ENCODE measurements at places on chromosomes 1 and 21.

- no peak for ATAC-seq
These were observed 101.6 kb upstream of the TARDBP start for GRCh38 chr1:10910681-10911489.

DNA sequence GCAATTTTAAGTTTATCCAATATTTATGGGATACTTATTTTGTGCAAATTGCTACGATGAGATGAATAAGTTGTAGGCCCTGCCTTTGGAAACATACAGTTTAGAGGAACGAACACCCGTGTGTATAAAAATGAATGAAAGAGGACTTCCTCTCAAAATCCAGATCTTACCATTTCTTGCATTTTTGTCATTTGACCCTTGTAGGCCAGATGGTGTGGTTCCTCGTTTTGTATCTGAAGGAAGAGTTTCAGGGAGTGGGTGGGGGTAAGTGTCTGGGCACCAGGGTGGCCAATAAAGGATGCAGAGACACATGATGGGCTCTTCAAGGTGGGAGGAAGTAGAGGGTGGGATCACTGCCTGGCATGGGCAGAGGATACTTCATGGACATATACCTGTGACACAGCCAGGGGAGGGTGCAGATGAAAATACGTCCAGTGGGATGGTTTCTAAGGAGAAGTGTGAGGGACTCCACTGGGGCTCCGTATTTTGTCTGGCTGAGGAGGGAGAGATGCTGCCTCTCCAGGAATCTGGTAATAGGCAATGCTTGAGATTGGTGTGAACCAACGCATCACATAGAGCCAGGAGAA is 14.4 kb downstream of the MAPKAPK2 start:
- ATAC-seq = no peak

GRCh38 chr21:41596241-41596925 is 88.4 kb upstream of the TMPRSS2 start:
- ATAC-seq = no peak

DNA sequence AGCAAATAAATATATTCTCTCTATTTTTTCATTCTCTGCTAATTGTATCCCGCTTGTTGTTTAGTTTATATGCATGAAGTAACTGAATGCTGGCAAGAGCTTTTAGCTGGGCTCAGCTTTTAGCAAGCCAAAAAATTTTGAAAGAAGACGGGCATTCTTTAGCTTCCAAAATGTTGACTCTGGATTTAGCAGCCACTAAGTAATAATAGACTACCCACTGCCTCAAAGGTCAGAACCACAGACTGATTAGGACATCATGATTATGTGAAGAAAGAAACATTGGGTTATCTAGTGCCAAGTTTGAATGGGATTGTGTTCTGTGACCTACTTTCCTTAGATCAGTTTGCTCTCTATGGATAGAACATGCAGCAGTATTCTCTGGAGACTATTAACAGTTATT is 80.3 kb upstream of the DPH5 start:
- no peak for ATAC-seq

DNA sequence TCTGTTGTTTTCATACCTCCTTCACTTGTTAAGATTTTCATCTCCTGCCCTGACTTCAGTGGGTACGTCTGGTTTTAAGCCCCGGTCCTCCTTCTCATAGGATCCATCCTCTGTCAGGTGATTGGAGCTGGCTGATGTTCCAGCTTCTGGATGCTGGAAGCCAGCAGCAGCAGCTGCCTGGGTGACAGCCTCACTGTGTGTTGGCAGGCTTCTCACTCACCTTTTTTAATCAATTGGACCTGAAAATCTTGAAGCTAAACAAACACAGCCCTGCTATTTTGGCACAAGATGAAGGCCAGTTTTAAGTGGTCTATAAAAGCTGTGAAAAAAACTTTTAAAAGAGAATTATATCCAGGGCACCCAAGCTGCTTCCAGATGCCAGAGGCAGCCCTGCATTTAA is 181.0 kb downstream of the DISC1 start:
- no peak for ATAC-seq

DNA sequence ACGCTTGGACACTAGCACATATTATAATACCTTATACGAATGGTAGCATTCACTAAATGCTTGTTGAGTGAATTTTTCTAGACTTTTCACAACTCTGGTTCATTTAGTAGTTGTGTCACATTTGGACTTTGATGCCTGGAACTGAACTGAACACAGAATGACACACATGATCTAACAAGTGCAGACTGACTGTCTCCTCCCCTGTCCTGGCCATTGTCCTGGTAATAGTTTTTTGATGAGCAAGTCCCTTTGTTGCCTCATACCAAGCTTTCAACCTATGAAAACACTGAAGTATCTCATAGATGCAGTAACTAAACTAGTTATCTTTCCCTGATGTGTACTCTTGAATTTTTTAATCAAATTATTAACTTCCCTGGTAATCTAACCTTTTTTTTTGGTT is 66.4 kb downstream of the LRRC8D start:
- no peak for ATAC-seq

GRCh38 chr1:101217148-101217547 is 19.7 kb upstream of the S1PR1 start:
- ATAC-seq = no peak

GRCh38 chr1:31805318-31805717 is 10.5 kb downstream of the SPOCD1 start:
- ATAC-seq = no peak

DNA sequence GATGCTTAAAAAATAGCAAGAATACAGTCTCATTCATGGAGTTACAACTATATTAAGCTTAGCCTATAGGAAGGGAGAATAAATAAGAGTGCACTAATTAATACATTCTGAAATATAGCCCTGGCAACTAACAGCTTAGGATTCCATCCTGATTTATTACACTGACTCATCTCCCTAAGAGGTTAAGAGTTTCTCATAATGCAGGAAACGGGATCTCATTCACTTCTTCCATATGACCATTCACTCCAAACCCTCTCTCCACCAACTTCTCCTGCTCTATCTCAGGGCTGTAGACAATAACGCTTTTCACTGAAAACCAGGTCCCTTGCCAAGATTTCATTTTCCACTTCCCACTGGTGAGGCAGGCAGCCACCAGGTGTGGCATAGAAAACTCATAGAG is 168.5 kb upstream of the PLD5 start:
- ATAC-seq = no peak

DNA sequence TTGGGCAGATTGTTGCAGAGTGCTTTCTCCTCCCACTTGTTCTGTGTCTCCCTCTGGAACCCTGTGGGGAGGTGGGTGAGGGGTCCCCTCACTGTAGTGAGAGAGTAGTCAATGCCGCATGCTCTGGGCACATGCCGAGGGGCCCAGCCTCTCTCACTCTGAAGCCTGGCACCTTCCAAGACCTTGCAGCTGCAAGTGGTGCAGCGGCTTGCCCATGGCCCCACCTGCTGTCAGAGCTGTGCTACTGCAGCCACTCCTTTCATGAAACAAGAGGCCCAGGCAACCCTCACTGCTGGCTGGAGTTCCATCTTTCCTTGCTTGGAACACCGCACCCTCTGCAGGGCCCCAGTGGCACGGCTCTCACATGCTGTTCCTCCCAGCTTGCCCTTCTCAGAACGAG is 58.4 kb upstream of the COL6A1 start:
- ATAC-seq = peak; percentile 64

Data from activated T-helper 17 cell treated with anti-CD3 and anti-CD28 coated beads, Interleukin-2, amount 50 U/mL, for 72 hours (primary cell).